ENCODE measurements at places on chromosomes 4 and X.

- DNase-seq, result no peak
These were observed 1629.2 kb upstream of the ADGRL3 start for GRCh38 chr4:59570860-59571476.

DNA sequence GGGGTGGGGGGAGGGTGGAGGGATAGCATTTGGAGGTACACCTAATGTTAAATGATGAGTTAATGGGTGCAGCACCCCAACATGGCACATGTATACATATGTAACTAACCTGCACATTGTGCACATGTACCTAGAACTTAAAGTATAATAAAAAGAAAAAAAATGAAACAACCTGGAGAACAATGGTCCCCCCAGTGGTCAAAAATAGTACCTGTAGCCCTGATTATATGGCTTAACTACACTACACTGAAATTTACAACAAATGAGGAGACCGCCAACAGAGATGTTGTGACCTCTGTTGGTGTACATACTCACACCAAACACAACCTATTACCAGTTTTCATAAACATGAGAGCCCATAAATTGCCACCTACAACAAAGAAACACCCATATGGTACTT is 7.3 kb upstream of the MAGEE1 start:
- DNase-seq, result no peak

DNA sequence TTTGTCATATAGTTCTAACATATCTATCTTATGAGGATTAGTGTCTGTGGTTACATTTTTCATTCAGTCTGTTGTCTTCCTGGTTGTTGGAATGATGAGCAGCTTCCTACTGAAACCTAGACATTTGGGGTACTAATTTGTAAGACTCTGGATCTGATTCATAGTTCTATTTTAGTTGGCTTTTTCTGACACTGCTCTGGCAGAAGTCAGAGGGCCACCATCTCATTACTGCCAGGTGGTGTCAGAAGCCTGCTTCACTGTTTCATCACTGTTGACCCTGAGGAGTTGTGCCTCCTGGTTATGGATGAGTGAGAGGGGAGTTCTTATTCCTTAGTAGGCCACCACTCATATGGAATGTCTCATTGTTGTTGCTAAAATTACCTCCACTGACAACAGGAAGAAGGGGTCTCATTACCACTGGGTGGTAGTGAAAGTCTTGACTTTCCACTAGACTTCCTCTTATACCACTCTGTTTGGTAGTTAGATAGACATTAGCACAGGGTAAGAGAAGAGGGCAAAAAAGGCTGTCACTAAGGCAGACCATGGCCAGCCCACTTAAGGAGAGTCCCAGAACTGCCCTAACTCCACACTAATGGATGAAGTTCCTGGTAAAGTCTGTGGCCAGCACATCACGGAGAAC is 395.2 kb downstream of the SPOCK3 start:
- no peak for DNase-seq

DNA sequence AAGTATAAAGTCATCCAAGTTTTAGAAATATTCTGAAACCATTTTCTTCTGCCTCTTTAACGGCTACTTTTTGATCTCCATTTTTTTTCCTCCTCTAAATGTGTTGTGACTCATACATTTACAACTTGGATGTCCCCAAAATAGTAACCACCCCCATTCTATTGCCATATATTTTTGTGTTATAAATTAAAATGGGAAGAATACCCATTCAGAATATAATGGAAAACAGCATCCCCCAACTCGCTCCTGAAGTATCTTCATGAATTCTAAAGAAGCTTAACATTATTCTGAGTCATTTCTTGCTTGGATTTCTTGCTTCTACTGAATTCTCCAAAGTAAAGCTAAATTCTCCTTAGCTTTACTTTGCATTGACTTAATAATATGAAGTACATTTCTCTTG is 92.0 kb upstream of the PTPN13 start:
- DNase-seq, result no peak

DNA sequence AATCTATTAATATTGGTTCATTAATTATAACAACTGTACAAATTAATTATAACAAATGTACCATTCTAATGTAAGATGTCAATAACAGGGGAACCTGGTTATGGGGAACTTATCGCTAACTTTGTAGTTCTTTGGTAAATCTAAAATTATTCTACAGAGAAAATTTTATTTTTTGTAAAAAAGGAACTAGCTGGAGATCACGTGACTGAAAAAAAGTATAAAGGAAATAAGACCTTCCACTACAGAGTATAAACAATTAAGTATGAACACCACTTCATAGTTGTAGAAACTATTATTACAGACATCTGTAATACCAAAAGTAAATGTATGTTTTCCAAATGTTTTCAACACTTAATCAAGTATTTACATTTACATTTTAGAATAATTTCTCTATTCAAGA is 77.9 kb upstream of the DKK2 start:
- no peak for DNase-seq

DNA sequence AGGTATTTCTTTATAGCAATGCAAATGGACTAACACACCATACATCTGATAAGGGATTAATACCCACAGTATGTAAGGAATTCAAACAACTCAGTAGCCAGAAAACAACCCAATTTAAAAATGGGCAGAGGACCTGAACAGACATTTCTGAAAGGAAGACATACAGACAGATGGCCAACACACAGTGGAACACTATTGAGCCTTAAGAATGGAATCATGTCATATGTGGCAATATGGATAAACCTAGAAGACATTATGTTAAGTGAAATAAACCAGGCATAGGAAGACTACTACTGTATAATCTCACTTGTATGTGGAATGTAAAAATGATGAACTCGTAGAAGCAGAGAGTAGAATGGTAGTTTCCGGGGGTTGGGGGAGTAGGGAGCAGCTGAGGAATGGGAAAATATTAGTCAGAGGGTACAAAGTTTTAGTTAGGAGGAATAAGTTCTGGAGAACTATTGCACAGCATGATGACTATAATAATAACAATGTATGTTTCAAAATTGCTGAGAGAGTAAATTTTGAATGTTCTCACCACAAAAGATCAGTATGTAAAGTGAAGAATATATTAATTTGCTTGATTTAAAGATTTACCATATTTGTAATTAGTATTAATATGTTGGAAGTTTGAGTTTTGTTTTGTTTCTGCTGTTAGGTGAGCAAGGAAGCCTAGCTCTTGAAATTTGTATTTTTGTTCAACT is 25.2 kb downstream of the WDR44 start:
- no peak for DNase-seq

- DNase-seq, result no peak
These were observed 18.1 kb downstream of the USP38 start for GRCh38 chr4:143202824-143203223.

DNA sequence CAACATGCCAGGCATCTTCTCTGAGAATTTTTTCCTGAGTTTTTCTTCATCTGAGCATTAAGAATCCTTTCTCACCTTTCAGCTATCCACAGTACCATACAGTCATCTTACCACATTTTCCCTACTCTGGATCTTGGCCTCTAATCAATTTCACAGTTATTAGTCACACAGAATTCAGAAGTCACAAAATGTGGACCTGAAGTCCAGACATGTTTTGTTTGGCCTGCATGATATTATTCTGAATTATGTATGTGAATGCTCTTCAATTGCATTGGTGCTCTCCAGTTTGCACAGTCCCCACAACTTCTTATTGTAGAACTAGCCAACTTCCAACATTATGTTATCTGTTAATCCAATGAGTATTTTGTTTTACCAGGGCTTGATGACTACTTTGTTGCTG is 102.3 kb upstream of the GRIA3 start:
- no peak for DNase-seq

GRCh38 chr4:80182237-80182866 is 15.0 kb upstream of the PRDM8 start:
- no peak for DNase-seq

DNA sequence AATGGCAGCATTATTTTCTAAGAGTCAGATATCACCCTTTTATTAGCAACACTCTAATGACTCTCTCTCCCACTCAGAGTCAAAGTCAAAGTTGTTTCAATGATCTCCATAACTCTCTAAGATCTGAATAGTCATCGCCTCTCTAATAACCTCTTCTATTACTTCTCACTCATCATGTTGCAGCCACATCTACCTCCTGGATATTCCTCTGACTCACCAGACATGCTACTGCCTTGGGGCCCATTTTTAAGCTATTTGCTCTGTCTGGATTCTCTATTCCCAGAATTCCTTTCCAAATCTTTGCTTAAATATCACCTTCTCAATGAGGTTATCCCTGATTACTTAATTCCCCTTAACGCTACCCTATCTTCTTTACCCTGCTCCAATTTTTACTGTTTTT is 391.8 kb upstream of the MAGEB16 start:
- no peak for DNase-seq

GRCh38 chr4:114312338-114312737 is 286.3 kb upstream of the UGT8 start:
- no peak for DNase-seq

GRCh38 chrX:46838974-46839480 is 2.2 kb downstream of the RP2 start:
- DNase-seq, result no peak

DNA sequence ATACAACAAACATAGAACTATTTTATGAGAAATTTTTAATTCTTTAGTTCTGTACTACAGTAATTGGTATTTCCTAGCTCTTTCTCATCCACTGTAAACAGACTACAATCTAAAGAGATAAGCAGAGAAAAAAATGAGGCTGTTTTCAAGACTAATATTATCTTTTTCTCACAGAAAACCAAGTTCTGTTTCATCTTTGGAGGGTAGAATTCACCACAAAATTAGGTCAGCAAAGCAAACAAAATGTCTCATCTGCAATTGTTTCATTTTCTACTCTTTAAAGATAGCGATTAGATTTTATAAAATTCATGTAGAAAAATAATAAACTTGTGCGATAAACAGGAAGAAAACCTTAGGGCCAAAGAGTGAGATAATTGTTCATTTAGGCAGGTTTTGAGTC is 10.8 kb downstream of the APOO start:
- no peak for DNase-seq

DNA sequence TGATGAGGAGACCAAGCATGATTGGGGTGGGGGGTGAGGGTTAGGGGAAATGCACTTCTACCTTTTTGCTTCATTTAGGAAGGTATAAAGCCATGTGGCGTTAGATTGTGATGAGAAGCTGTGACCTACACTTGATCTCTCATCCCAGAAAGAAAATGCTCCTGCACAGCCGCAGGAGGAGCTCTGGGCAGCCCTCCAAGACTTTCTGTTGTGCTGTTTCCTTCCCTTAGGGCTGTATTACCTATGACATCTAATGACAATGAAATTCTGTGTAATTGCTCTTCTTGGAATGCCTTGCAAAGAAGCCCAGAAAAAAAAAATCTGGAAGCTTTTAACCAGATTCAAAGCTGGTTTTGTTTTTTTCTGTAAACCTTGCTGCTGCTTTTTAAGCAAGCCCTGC is 13.4 kb downstream of the PRPS2 start:
- no peak for DNase-seq

GRCh38 chrX:17805120-17805519 is 56.0 kb downstream of the RAI2 start:
- DNase-seq, result no peak

DNA sequence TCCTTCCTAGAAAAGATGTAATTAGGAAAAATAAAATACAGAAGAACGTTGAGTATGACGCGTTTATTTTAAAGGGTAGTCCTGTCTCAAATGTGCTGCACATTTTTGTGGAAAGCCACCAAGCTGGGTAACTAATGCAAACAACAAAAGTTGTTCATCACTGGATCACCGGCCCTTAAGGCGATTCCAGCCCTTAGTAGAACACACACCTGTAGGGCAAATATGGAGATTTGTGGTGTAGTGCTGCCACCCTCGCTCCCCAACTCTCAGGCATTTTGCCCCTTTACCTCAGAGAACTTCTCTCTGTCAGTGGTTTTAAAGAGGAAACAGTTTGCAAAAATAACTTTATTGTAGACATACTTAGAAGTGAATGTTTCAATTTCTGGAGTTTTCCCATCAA is 1.9 kb downstream of the TBL1X start:
- no peak for DNase-seq

GRCh38 chr4:188414441-188414840 is 275.2 kb downstream of the TRIML1 start:
- DNase-seq, result no peak

- DNase-seq, result no peak
These were observed 1512.0 kb downstream of the ARAP2 start for GRCh38 chr4:34732176-34732950.

- no peak for DNase-seq
These were observed 33.9 kb downstream of the NAA11 start for GRCh38 chr4:79292008-79292407.
